ENCODE measurements at places on chromosomes 5 and 9.

GRCh38 chr5:112351225-112351624, 67.9 kb downstream of the EPB41L4A start:
- H3K27ac ChIP-seq: no peak overlapping the region
- no peak overlapping the region for H3K4me3 ChIP-seq
- H3K4me1 ChIP-seq: no peaks in the 10 kb centered on the region

- DNase-seq: no peak
- H3K27ac ChIP-seq: no peak overlapping the region
Measured at GRCh38 chr9:133727876-133728441, 10.2 kb downstream of the SARDH start.

GRCh38 chr5:72433522-72433921, 73.7 kb downstream of the ZNF366 start:
- peaks cover 32% of the 10 kb centered on the region for H3K27me3 ChIP-seq
- H3K27ac ChIP-seq: no peak overlapping the region
- H3K4me3 ChIP-seq: no peak overlapping the region
- H3K4me1 ChIP-seq: no peaks in the 10 kb centered on the region
- DNase-seq: no peak

DNA sequence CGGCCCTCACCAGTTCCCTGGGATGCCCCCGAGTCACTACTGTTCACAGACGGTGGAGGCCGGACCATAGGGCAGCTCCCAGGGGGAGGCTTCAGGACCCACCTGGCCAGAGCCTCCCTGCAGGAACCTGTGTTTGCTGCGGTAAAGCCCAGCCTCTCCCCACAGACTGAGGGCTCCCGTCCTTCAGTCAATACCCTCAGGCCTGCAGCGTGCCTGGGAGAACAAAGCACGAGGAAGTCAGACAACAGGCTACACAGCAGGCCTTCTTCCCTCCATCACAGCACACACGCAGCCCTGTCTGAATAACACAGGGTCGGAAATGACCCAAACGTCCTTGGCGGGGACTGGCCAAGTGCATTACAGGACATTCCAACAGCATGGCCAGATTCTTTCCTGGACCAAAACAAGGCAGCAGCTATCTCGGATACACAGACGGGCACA, 34.4 kb downstream of the COL23A1 start:
- no peaks in the 10 kb centered on the region for H3K4me1 ChIP-seq
- H3K4me3 ChIP-seq: no peak overlapping the region
- H3K27ac ChIP-seq: no peak overlapping the region
- peaks cover 7% of the 10 kb centered on the region for H3K27me3 ChIP-seq

- no peaks in the 10 kb centered on the region for H3K27me3 ChIP-seq
- no peaks in the 10 kb centered on the region for H3K36me3 ChIP-seq
- H3K4me1 ChIP-seq: no peaks in the 10 kb centered on the region
- no peak for DNase-seq
- no peak overlapping the region for H3K4me3 ChIP-seq
- no peak overlapping the region for H3K27ac ChIP-seq
Measured at GRCh38 chr5:93120051-93120450, 461.0 kb downstream of the NR2F1-AS1 start.

GRCh38 chr9:96884443-96884842, 30.1 kb upstream of the ZNF782 start:
- no peak for DNase-seq
- H3K36me3 ChIP-seq: peaks cover 9% of the 10 kb centered on the region
- H3K4me3 ChIP-seq: no peak overlapping the region

DNA sequence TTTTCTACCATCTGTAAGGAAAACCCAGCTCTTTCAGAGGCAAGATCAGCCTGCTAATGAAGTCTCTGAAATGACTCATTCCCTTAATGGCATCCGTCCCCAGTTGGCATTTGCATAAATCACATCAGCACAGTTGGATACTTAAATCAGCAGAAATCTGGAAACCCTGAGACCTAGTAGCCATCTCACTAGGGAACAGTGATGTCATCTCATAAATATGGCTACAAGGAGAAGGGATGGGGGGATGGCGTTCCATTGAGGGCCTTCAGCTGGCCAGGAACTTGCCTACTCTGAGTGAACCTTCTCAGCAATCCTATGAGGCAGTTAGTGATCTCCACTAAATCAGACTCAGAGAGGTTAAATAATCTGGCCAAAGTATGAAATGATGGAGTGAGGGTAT, 81.8 kb downstream of the CMYA5 start:
- H3K4me1 ChIP-seq: no peaks in the 10 kb centered on the region
- no peaks in the 10 kb centered on the region for H3K27me3 ChIP-seq
- no peak for DNase-seq

DNA sequence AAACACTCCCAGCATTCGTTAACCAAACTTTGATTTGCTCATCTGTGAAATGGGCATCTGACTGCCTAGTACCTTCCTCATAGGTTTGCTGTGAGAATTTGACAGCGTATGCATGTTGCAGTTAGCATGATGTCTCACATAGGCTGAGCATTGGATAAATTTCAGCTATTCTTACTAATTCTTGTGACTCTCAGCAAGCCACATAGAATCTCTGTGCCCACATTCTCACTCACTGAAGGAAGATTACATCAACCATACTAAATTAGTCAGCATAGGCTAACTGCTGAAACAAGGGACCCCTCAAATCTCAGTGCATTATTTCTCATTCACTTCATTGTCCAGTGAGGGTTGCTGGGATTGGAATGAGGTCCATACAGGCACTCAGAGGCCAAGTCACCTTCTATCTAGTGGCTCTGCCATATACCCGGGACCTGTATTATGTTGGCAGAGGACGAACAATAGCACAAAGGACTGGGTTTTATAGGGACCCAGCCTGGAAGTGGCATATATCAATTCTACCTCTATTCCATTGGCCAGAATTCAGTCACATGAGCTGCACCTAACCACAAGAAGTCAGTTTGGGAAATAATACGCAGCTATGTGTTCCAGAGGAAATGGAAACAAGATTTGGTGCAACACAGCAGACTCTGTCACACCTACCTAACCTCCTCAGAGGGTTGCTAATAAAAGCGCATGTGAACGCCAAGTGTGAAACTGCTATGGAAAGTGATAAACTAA, 4.2 kb upstream of the PTGER4 start:
- peak overlapping the region; percentile 89 for H3K27ac ChIP-seq
- peaks cover 74% of the 10 kb centered on the region for H3K4me1 ChIP-seq
- peak overlapping the region; percentile 52 for H3K4me3 ChIP-seq
- H3K27me3 ChIP-seq: no peaks in the 10 kb centered on the region
- H3K36me3 ChIP-seq: peaks cover 7% of the 10 kb centered on the region
- peak; percentile 76 for DNase-seq

DNA sequence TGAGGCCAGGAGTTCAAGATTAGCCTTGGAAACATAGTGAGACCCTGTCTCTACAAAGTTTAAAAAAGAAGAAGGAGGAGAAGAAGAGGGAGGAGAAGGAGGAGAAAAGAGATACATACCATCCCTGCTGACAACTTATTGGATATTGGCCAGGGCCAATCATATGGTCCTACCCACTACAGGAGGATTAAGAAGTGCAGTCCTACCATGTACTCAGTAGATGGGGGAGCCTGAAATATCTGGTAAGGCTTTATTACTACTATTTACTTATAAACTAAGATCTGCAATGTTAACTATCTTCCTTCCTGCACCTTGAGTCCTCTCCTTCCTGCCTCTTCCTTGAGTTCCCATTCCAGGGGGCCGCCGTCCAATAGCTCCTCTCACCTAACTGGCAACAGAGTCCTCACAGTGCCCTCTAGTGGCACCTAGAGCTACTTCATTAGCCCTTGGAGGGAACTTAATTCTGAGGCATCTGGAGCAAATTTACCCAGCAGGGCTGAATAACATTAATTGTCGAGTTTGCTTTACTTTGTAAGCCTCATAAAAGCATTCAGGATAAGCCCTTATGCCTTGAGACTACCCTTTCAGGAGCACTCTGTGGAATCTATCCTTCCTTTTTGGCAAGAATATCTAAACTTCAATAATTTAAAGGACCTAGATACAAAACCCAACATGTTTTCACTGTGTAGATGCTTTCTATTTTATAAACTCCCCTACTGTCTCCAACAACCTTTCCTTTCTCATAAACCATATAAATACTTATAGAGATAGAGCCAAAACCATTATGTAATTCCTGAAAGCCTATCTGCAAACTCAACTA, 39.1 kb upstream of the RANBP6 start:
- peaks cover 12% of the 10 kb centered on the region for H3K4me1 ChIP-seq
- no peak overlapping the region for H3K27ac ChIP-seq
- DNase-seq: peak; percentile 80
- peaks cover 3% of the 10 kb centered on the region for H3K27me3 ChIP-seq
- no peak overlapping the region for H3K4me3 ChIP-seq

DNA sequence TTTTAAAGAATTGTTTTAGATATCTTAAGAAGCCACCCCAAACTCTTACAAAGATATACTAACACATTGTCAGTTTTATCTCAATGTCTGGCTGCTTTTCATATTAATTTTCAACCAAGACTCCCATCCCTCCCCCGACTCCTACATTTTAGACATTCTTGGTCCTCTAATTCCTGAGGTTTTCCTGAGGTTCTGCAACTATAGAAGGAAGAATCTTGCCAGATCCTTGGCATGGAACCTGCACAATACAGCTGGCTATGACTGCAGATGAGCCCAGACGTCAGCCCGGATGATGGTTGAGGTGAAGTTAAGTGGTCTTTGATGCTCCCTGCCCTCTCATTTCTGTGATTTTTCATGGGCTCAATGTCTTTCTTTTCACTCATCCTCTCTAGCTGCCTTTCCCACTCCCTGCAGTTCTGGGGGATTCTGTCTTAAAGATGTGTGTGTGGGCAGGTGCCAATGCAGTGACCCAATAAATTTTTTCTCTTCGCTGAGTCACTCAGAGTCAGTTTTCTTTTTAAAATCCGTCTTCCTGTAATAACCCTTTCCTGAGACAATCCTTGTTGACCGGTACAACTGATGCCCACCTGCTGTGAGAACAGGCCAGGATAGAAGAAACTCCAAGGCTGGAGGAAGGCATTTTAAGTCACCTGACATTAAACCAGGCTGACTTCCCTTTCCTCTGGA, 237.8 kb upstream of the GAS1 start:
- no peaks in the 10 kb centered on the region for H3K36me3 ChIP-seq
- DNase-seq: no peak
- no peak overlapping the region for H3K4me3 ChIP-seq
- H3K27ac ChIP-seq: no peak overlapping the region

DNA sequence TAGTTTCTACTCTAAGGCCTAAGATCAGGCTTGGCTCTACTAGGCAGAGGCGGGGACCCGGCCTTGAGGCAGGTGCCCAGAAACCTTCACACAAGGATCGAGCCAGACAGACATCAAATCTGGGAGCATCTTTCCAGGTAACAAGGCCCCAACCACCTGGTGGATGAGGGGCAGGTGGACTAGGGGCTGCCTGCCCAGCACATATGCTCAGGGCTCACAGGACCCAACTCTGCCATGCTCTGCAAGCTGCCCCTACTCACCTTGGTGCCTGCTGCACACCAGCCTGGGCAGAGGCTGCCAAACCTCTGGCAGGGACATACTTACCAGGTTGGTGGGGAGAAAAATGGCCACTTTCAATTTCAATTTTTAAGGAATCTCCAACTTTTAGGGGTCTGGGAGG, 2.2 kb upstream of the ZNF618 start:
- peaks cover 4% of the 10 kb centered on the region for H3K4me1 ChIP-seq
- H3K27ac ChIP-seq: no peak overlapping the region
- H3K27me3 ChIP-seq: peaks cover 17% of the 10 kb centered on the region
- no peak for DNase-seq

GRCh38 chr9:800591-801150, 40.8 kb upstream of the DMRT1 start:
- H3K4me3 ChIP-seq: no peak overlapping the region
- peaks cover 3% of the 10 kb centered on the region for H3K27me3 ChIP-seq
- H3K4me1 ChIP-seq: no peaks in the 10 kb centered on the region
- DNase-seq: no peak
- no peak overlapping the region for H3K27ac ChIP-seq

DNA sequence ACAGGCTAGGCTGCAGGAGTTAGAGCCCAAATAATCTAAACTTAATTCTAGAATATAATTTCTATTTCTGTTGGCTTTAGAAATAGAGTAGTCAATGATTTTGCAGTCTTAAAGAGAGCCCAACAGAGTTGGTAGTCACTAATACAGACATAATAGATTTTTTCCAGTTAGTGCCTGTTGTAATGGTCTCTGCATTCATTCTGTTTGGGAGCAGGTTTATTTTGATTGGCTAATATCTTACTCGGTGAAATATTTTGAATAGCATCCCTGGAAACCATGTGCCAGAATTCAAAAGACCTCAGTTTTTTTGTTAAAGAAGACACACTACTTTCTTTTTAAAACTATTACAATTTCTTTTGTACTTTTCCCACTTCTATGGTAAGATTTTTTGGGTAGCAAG, 107.2 kb downstream of the RASGRF2 start:
- no peaks in the 10 kb centered on the region for H3K27me3 ChIP-seq
- H3K4me3 ChIP-seq: no peak overlapping the region
- DNase-seq: no peak
- H3K27ac ChIP-seq: no peak overlapping the region

DNA sequence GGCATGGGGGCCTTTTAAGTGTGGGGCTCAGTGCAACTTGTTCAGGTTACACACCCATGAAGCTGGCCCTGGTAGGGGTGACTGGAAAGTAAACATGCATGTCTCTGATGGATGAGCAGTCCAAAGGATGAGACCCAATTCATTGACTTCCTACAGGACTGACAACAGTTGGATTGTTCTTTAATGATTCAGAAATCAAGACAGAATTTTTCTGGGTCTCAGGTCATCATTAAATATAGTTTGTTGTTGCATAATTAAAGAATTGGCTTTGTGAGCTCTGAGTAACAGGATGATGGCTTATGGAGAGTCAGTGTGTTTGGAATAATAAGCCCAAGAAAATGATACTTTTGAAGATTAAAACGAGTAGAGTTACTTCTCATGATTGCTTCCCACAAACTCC, 604.2 kb upstream of the CLINT1 start:
- no peak overlapping the region for H3K27ac ChIP-seq
- H3K27me3 ChIP-seq: no peaks in the 10 kb centered on the region
- DNase-seq: no peak
- H3K36me3 ChIP-seq: no peaks in the 10 kb centered on the region
- H3K4me1 ChIP-seq: peaks cover 12% of the 10 kb centered on the region

DNA sequence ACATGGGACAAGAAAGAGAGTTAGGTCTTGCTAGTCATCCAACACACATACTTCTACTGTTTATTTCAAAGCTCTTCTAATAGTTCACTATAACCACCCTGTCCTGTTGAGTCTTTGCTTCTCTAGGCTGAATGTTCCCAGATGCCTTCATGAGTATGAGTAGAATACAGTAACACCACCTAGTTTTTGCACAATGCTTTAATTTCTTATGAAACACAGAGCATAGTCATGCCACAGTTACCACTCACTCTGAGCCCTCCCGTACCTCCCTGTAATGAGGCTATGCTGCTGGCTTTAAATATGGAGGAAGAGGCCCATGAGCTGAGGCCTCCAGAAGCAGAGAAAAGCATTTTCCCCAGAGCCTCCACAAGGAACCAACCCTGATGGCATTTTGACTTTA, 75.0 kb upstream of the SLC1A3 start:
- H3K27ac ChIP-seq: no peak overlapping the region
- no peaks in the 10 kb centered on the region for H3K36me3 ChIP-seq
- H3K4me3 ChIP-seq: no peak overlapping the region
- peaks cover 5% of the 10 kb centered on the region for H3K27me3 ChIP-seq
- DNase-seq: no peak
- no peaks in the 10 kb centered on the region for H3K4me1 ChIP-seq
